Omental fat pad (tissue), 4 donors: ENCODE measurements at places on chromosomes 3 and 15. TPM values are rescaled to one million over a fixed set of nuclear protein-coding genes. Genes with fewer than 3 reads are reported as not detected.

The CAMK2N2 gene
- not detected for total RNA-seq

The SERINC4 gene
- not detected for total RNA-seq

The TRMT10C gene
- 20.2 TPM for total RNA-seq

The SYNPR gene
- total RNA-seq, result not detected

The MINDY4B gene
- not detected for total RNA-seq

DNA sequence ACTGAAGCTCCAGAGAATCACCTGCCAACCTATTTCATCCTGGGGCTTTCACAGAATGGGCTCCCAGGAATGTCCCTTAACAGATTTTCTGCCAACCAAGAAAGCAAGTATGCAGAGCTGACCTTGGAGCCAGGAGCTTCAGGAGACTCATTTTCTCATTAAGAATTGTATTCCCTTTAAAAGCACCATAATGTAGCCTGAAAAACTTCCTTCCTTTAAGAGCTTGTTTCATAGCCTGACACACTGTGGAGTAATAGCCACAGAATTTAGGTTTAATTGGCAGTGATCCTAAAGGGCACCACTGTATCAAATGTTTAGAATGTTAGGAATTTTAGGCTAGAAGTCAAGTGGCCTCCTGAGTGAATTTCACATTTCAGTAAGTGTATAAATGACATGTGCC is 309.8 kb downstream of the GBE1 start:
- no peak for DNase-seq

GRCh38 chr15:35066094-35066493 is 19.0 kb downstream of the NANOGP8 start:
- no peak for DNase-seq

- DNase-seq, result no peak
These were observed 1.7 kb downstream of the HGD start for GRCh38 chr3:120680193-120680894.

DNA sequence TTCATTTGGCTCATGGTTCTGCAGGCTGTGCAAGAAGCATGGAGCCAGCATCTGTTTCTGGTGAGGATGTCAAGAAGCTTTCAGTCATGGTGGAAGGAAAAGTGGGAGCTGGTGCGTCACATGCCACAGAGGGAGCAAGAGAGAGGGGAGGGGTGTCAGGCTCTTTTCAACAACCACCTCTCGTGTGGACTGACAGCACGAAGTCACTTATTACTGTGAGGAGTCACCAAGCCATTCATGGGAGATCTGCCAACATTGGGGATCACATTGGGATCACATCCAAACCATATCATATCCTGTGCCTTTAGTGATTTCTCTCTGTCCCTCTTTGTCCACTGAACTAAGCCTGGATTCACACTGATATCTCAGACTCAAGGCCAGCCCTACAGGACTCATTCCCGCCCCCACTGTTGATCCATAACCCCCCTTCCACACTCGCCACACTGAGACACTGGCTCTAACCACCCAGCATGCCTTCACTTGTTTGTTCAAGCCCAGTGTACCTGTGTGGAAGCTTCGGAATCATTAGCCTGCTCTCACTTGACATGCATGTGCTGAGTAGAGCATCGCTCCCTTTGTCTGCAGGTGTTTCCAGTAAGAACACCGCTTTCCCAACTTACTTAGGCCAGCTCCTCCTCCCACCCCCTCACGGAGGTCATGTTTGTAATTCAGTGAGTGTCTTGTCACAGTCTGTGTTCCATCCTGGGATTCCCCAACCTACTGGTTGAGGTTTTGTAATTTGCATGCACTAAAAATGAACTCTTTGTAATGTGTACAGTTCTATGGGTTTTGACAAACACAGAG is 132.2 kb downstream of the KLF13 start:
- no peak for DNase-seq

- DNase-seq, result no peak
These were observed 34.6 kb downstream of the FBLN2 start for GRCh38 chr3:13583251-13584180.

GRCh38 chr3:58299839-58300516 is 6.1 kb upstream of the RPP14 start:
- DNase-seq, result no peak
